ENCODE measurements at places on chromosomes 2 and 18.

GRCh38 chr2:71503837-71504236 is 50.5 kb downstream of the DYSF start:
- DNase-seq: no peak

GRCh38 chr2:16151281-16151570 is 210.9 kb downstream of the MYCN start:
- no peak for DNase-seq

DNA sequence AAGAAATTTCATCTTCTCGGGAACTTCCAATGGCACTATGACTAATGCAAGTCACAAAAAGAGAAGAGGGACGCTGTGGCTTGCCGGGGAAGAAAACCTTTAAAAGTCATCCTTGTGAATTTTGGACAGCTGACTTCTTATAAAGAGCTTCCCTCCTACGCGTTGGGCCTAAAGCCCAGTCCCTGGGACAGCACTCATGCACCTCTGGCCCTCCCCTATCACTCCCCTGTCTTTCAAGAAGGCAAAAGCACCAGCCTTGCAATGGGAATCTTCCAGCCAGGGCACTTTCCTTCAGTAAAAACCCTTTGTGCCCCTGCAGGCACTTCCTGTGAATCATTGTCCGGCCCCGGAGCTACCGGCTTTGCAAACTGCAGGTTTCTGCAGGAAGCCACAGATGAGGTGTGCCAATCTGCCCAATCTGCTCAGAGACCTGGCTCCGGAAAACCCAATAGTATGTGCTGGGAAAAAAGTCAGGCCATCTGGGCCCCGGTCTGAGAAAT is 7.1 kb downstream of the MREG start:
- DNase-seq: no peak

DNA sequence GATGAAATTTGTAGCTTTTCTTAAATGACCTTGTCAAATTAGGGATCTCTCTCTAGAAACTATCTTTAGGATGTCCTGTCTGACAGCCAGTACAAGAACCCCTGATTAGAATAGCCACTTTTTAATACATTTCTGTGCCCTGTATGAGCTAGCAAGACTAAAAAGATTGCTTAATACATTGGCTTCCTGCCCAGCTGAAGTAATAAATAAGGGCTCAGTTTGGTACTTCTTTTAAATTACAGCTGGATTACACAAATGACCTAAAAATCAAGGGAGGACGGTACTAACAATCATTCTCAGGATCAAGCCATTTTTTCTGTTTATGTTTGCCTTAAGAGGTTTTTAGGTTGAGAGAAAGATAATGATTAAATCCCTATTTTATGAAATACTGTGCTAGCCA is 11.6 kb upstream of the OLA1 start:
- DNase-seq: no peak

- DNase-seq: no peak
These were observed 300.4 kb downstream of the KCNS3 start for GRCh38 chr2:18178736-18179349.

- no peak for DNase-seq
These were observed 29.0 kb upstream of the PTPN4 start for GRCh38 chr2:119730671-119731177.

GRCh38 chr2:233772583-233772982 is 5.5 kb upstream of the MROH2A start:
- no peak for DNase-seq

GRCh38 chr18:32695534-32695933 is 77.3 kb downstream of the KLHL14 start:
- no peak for DNase-seq

GRCh38 chr2:72990695-72991438 is 73.5 kb downstream of the EMX1 start:
- DNase-seq: no peak

DNA sequence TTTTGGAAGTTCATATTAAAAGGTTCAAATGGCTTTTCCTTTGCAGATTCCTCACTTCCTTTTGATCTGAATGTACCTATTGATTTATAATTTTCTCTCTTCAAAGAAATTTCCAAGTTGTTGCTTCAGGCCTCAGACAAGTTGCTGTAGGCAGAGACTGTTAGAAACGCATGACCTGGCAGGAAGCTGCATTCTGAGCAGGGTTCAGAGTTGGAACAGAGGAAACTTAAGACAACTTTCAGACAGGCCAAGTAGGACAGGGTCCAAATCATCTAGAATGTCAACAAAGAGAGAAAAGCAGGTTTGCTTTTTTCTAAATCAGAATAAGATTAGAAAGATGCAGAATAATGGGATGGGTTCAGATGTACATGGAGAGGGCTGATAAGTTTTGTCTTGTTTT is 416.3 kb downstream of the LRP1B start:
- peak; percentile 14 for DNase-seq

- no peak for DNase-seq
These were observed 113.7 kb downstream of the TMEM18 start for GRCh38 chr2:563512-563911.

DNA sequence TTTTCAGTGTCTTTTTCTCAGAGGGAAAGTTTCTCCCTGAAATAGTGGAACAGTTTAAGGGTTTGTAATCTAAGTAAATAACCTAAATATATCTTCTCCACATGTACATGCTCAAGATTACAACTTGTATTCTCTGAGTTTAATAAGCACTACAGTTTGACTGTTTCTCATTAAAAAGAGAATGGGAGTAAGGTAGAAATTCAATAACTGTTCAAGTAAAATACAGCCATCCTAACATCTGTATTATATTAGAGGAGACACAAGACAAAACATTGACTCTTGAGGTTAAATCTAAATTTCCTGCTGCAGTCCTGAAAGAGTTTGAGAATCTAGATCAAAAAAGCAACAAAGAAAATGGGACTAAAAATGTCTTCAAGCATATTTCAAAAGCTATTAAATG is 73.0 kb upstream of the ZNF397 start:
- no peak for DNase-seq

GRCh38 chr18:42178376-42179080 is 223.5 kb downstream of the PIK3C3 start:
- DNase-seq: no peak

GRCh38 chr2:208266553-208266893 is 468 bp downstream of the PIKFYVE start:
- no peak for DNase-seq

GRCh38 chr2:70935468-70936164 is at the start of gene ATP6V1B1:
TSS of gene ATP6V1B1 (plus strand) at chr2:70935900. CDS start at chr2:70935955, 55 bp downstream.
- no peak for DNase-seq

DNA sequence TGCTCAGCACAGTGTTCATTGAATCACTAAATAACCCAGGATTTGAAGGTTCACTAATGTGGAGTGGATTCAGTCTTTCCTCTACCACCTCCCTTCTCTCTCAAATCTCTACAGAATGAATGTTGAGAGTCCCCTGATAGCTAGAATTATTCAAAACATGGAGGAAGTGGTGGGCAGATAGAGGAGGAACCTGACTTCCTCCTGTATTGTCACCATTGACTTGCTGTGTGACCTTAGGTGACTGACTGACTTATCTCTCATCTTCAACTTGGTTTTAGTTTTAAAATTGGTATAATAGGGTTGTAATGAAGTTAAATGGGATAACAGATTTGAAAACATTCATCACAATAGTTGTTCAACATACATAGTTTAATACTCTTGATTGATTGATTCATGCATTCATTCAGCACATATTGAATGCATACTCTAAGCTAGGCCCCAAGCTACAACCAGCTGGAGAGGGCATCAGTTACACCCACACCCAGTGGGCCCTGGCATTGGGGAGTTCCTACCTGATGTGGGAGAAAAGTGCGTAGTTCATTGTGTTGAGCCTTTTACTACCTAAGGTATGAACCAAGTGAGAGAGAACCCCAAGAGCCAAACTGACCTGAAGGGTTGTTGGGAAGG is 96.0 kb downstream of the WDR7 start:
- no peak for DNase-seq

DNA sequence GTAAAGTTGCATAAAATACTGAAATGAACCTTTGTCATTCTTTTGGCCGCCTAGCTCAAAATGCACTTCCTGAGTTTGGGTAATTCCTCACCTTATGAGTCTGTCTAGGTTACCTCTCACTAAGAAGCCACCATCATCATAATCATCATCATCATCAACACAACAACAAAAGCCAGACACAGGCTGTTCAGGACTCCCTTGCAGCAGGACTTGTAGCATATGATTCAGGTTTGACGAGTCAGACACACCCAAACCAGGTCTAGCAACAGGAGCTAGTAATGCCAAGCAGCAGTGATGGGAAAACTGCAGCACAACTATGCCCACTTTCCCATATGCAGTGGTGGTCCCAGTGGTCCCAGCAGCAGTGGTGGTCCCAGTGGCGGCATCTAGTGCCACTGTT is 2.8 kb upstream of the SGO2 start:
- DNase-seq: no peak

DNA sequence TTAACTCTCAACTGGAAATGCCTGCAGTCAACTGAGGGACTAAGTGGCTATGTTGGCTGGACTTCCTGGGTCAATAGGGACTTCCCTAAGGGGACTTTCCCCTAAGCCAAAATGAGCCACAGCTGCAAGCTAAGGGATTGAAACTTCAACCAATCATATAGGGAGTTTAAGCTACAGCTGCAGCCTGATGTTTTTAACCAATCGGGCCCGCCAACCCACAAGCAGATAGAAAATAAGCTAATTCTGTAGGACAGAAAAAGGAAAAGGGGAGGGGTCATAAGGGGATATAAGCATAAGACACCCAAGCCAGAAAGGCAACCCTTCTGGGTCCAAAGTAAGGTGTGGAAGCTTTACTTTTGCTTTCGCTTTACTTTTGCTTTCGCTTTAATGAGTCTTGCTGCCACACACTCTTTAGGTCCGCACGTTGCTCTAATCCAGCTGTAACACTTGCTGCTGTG is 927.5 kb downstream of the ERBB4 start:
- no peak for DNase-seq

GRCh38 chr2:180763263-180763989 is 217.0 kb upstream of the UBE2E3 start:
- no peak for DNase-seq

GRCh38 chr2:36352701-36353100 is 2.9 kb upstream of the CRIM1 start:
- no peak for DNase-seq

GRCh38 chr2:64341461-64341860 is 112.5 kb upstream of the LGALSL start:
- DNase-seq: no peak

DNA sequence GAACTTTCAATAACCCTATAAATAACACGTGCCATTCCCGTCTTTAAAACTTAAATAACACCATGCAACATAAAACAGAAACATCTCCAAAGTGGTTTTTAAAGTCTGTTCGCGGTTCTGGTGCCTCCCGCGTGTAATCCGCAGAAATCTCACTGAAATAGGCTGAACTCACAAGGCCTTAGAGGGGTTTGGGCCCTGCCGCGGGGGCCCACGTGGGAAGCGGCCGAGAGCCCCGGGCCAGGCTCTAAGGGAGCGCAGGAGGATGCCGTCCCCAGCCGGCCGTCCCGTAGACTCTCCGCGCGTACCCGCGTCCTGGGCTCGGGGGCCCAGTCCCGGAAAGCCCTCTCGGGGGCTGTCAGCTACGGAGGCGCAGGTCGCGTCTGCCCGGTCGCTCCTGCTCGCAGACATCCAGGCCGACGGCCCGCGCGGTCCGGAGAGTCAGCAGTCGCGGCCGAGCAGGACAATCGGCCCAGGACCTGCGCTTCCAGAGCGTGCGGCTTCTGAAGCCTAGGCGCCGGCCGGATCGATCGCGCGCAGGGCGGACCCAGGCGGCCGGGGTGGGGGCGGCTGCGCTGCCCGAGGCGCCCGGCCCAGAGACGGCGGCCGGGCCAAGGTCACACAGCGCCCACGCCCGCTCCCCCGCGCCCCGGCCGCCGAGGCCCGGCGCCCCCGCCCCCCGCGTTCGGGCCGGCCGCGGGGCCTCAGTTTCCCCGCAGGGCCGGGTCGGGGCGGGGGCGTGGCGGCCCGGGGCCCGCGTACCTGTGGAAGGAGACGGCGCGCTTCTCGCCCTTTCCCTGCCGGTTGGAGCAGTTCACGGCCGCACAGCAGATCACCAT is 558 bp downstream of the THAP4 start:
- DNase-seq: no peak

- no peak for DNase-seq
These were observed 37.8 kb downstream of the MAL start for GRCh38 chr2:95063086-95063958.
